Breast epithelium (tissue), 4 donors: ENCODE measurements at places on chromosomes 3 and 15. TPM values are rescaled to one million over a fixed set of nuclear protein-coding genes. Genes with fewer than 3 reads are reported as not detected.

DNA sequence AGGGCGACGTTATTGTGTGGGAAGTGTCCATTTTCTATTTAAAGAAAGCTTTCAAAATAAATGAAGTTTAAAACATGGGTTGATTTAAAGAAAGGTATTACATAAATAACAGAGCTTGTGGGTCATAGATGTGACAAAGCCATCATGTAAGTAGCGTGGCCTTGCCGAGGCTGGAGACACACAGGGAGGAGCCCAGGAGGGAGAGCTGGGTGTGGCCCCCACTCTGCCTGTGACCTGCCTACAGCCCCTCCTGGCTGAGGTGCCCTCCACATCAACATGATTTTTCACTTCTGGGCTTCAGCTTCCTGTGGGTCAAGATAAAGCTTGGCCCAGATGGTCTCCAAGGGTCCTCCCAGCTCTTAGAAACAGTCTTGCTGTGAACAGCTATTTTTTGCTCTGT lies 12.5 kb upstream of the MGLL start:
- no peak for DNase-seq
- no peaks in the 10 kb centered on the region for H3K27me3 ChIP-seq
- H3K27ac ChIP-seq, result no peak overlapping the region
- no peaks in the 10 kb centered on the region for H3K4me1 ChIP-seq

- peak; percentile 40 for DNase-seq
- H3K27ac ChIP-seq, result peak overlapping the region; percentile 45
- H3K4me1 ChIP-seq, result no peaks in the 10 kb centered on the region
- H3K4me3 ChIP-seq, result no peak overlapping the region
- no peaks in the 10 kb centered on the region for H3K27me3 ChIP-seq
These were observed 15.9 kb upstream of the LTF start for GRCh38 chr3:46480491-46481195.

- no peak overlapping the region for H3K27ac ChIP-seq
- no peaks in the 10 kb centered on the region for H3K4me1 ChIP-seq
- no peaks in the 10 kb centered on the region for H3K36me3 ChIP-seq
- H3K4me3 ChIP-seq, result no peak overlapping the region
- peaks cover 4% of the 10 kb centered on the region for H3K27me3 ChIP-seq
These were observed 140.2 kb downstream of the CACNA2D3 start for GRCh38 chr3:54262541-54262940.

GRCh38 chr3:151890721-151891141 lies 17.3 kb downstream of the SUCNR1 start:
- H3K27me3 ChIP-seq, result no peaks in the 10 kb centered on the region
- no peak for DNase-seq
- no peaks in the 10 kb centered on the region for H3K36me3 ChIP-seq
- H3K4me1 ChIP-seq, result no peaks in the 10 kb centered on the region

DNA sequence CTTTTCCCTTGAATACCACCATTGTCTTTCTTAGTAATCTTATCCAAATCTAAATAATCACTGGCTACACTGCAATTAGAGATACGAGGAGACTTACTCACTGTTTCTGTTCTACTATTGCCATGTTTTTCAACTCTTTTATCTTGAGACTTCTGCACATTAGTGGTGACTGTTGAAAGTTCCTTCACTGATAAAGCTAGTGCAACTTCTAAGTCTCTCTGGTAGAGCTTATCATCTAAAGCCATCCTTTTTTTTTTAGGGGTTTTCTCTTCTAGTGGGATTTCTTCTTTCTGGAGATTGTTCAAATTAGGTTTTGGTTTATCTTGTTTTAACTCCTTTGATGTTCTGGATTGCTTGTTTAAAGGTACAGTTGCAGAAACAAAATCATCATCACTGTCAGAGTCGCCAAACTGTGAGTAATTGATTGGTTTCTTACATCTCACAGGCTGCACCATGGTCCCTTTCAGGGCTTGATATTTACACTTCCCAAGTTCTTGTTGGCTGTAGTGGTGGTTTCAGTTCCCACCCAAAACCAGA lies 37.7 kb downstream of the NCK1 start:
- no peaks in the 10 kb centered on the region for H3K36me3 ChIP-seq
- H3K27ac ChIP-seq, result no peak overlapping the region
- H3K4me1 ChIP-seq, result no peaks in the 10 kb centered on the region
- no peaks in the 10 kb centered on the region for H3K27me3 ChIP-seq

- no peaks in the 10 kb centered on the region for H3K4me1 ChIP-seq
- no peaks in the 10 kb centered on the region for H3K27me3 ChIP-seq
- peak overlapping the region; percentile 36 for H3K27ac ChIP-seq
- H3K4me3 ChIP-seq, result no peak overlapping the region
- no peaks in the 10 kb centered on the region for H3K36me3 ChIP-seq
These were observed 483.4 kb downstream of the FOXP1 start for GRCh38 chr3:71099997-71100719.

DNA sequence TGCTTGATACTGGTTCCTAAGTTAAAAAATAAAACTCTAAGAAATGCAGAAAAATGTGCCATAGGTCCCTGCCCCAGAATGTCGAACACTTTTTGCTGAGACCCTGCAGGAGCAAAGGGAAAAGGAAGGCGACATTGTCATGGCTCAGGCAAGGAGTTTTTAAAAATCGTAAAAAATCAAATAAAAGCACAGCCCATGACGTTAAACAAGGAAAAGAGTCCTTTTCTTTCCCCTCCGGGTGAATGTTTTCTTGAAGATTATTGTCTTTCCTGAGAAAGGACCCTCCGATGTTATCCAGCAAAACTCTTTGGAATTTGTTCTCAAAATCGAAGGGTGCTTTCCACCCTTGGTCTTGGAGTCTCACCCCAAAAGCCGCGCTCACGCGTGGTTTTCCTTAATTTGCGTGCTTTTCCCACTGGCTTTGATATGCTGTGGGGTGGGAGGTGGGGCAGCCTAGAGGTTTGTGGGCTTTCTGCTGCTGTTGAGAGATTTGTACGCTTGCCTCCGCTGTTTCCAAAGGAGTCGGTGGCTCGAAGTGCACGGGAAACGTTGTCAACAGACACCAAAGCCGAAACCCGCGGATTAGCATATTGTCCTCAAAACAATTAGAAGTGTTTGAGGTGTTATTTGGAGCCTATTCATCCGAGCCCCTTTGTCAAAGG lies 2.9 kb downstream of the SOX14 start:
- no peak overlapping the region for H3K4me3 ChIP-seq
- H3K27me3 ChIP-seq, result peaks cover 4% of the 10 kb centered on the region

DNA sequence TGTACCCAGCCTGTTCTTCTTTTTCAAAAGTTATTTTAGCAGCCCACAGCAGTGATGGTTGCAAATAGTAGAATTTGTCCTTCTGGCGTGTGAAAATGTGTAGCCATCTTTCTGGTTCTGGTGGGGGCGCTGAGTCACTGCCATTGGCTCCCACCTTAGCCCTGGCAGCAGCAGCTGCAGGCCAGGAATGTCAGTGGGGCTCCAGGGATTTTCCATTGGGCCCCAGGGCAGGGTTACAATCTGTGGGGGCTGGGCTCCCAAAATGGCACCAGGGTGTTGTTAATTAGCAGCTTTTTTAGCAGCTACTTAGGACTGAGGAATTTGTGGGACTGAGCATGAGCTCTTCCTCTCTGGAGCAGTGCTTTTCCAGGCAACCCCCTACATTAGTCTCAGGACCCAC lies 38.9 kb downstream of the TOPAZ1 start:
- H3K27ac ChIP-seq, result no peak overlapping the region
- no peak overlapping the region for H3K4me3 ChIP-seq
- no peaks in the 10 kb centered on the region for H3K4me1 ChIP-seq
- H3K36me3 ChIP-seq, result no peaks in the 10 kb centered on the region
- DNase-seq, result no peak

DNA sequence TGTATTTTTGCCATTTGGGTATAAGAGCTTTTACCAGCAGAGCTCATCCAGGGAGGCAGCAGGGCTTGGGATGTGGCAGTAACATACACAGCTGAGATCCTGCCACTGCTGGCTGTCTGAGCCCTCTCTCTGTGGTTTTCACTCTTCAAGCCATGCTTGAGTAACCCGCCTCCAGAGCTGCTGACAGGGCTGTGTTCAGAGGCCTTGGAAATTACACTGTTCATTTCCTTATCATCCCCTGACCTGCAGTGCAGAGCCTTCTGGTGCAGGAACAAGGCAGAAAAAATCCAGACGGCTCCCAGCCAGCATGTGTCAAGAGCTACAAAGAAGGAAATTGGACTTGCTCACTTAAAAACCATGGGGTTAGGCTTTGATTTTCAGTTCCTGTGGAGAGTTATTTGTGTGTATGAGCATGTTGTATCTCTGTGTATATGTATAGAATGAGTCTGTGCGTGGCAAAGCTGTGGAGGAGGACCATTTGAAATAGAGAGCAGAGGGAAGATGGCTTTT lies 47.0 kb downstream of the ZNF609 start:
- H3K36me3 ChIP-seq, result no peaks in the 10 kb centered on the region
- DNase-seq, result peak; percentile 70
- no peak overlapping the region for H3K4me3 ChIP-seq
- no peaks in the 10 kb centered on the region for H3K27me3 ChIP-seq

DNA sequence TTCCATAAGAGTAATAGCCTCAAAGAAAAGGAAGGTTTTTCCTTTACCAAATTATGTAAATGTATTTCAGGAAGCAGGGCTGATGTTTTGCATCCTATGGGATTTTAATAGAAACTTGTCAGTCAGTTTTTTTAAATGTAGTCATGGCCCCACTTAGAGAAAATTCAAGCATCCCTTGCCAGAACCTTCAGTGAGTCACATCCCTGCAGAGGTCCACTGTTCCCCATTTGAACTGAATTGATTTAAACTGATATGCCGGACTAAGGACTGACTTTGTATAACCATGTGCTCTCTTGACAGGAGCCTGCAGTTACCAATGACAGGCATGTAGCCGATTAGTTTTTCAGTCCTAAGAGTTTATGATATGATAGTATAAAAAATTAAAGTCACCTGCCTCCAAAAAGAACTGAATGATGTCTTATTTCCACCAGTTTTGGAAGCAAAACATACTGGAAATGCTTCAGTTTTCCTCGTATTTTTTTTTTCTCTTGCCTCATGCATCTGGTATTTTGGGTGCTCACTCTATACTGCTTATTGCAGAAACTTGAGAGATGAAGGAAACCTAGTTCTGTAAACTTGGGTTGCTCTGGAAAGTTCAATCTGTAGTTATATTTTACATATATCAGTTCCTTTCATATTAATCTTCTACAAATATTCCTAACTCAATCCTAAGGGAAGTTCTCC lies 30.7 kb downstream of the LRTM1 start:
- H3K27ac ChIP-seq, result no peak overlapping the region
- no peaks in the 10 kb centered on the region for H3K36me3 ChIP-seq

GRCh38 chr15:29770796-29771195 lies 51.5 kb downstream of the TJP1 start:
- no peak for DNase-seq
- H3K4me3 ChIP-seq, result no peak overlapping the region
- no peaks in the 10 kb centered on the region for H3K27me3 ChIP-seq
- no peak overlapping the region for H3K27ac ChIP-seq
- no peaks in the 10 kb centered on the region for H3K4me1 ChIP-seq
- no peaks in the 10 kb centered on the region for H3K36me3 ChIP-seq

GRCh38 chr3:2856138-2857133 lies 253.7 kb downstream of the IL5RA start:
- H3K27ac ChIP-seq, result no peak overlapping the region
- H3K4me1 ChIP-seq, result no peaks in the 10 kb centered on the region

- no peaks in the 10 kb centered on the region for H3K36me3 ChIP-seq
- H3K4me1 ChIP-seq, result no peaks in the 10 kb centered on the region
- H3K27me3 ChIP-seq, result no peaks in the 10 kb centered on the region
These were observed 92.3 kb downstream of the TMEM212 start for GRCh38 chr3:171935261-171936123.

- H3K27me3 ChIP-seq, result no peaks in the 10 kb centered on the region
- H3K4me1 ChIP-seq, result no peaks in the 10 kb centered on the region
- H3K36me3 ChIP-seq, result no peaks in the 10 kb centered on the region
- no peak for DNase-seq
- no peak overlapping the region for H3K27ac ChIP-seq
These were observed 50.1 kb upstream of the DYNC1LI1 start for GRCh38 chr3:32620611-32621310.

- no peak overlapping the region for H3K4me3 ChIP-seq
- no peak overlapping the region for H3K27ac ChIP-seq
- peaks cover 4% of the 10 kb centered on the region for H3K4me1 ChIP-seq
- DNase-seq, result no peak
These were observed 33.7 kb downstream of the RORA start for GRCh38 chr15:61195116-61196002.

DNA sequence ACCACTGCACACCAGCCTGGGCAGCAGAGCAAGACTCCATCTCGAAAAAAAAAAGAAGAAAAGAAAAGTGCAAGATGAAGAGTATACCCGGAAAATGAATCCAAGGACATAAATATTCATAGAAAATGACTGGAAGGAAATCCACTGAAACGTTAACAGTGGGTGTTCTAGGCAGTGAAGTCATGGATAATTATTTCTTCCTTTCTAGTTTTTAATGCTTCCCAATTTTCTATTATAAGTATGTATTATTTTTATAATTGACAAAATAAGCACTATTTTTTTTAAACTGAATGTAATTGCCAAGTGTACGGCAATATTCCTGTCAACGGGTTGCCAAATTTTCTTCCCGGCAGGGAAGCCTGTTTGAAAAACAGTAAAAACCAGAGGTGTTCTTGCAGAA lies 37.4 kb upstream of the MGLL start:
- no peaks in the 10 kb centered on the region for H3K36me3 ChIP-seq
- H3K27ac ChIP-seq, result no peak overlapping the region
- H3K4me3 ChIP-seq, result no peak overlapping the region
- H3K4me1 ChIP-seq, result no peaks in the 10 kb centered on the region
- no peak for DNase-seq

DNA sequence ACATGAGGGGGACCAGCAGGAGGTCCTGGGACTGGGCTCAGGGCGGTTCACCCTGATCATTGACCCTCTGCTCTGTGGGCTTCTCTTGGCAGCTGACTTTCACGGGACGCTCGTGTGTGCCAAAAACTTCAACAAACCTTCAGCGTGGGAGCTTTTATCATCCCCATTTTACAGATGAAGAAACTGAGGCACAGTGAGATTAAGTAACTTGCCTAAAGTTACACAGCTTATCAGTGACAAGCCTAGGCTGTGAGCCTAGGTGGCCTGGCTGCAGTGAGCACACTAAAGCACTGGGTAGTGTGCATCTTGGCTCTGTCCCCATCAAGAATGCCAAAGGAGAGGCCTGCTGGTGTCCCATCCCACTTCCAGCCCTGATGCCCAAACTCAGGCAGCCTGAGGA lies 23.6 kb upstream of the DUSP7 start:
- H3K27me3 ChIP-seq, result no peaks in the 10 kb centered on the region
- H3K4me3 ChIP-seq, result no peak overlapping the region
- no peaks in the 10 kb centered on the region for H3K4me1 ChIP-seq
- no peaks in the 10 kb centered on the region for H3K36me3 ChIP-seq

- no peak for DNase-seq
- H3K4me3 ChIP-seq, result no peak overlapping the region
- no peaks in the 10 kb centered on the region for H3K4me1 ChIP-seq
- H3K36me3 ChIP-seq, result no peaks in the 10 kb centered on the region
- H3K27ac ChIP-seq, result no peak overlapping the region
These were observed 36.7 kb downstream of the VGLL3 start for GRCh38 chr3:86954226-86954625.

Gene SEMA5B
- 0.32 TPM for total RNA-seq

Gene ANKRD63
- not detected for total RNA-seq
